ENCODE measurements at places on chromosomes 2 and 18.

DNA sequence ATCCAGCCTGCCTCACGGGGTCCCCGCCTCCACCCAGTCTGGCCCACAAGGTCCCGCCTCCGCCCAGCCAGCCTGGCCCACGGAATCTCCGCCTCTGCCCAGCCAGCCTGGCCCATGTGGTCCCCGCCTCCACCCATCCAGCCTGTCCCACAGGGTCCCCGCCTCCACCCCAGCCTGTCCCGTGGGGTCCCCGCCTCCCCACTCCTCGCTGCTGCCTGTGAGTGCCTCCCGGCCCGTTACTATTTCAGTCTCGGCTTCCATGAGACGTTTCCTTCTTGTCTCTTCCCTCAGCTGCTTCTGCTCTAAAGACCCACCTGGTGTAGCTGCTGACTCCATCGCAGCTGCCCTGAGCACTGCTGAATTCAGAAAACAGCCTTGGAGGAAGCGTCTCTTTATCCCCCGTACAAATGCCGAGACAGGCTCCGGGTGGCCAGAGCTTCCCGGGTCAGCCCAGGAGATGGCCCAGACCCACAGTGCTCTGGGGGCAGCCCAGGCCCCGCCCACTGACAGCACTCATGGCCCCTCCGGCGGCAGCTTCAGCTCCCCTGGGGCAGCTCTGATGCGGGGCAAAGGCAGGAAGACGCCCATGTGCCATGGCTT, 69.8 kb downstream of the NFATC1 start:
- no peak for DNase-seq

- DNase-seq: no peak
Observed at GRCh38 chr2:239459606-239460005, 58.8 kb upstream of the HDAC4 start.

GRCh38 chr2:12728221-12728777, 11.6 kb downstream of the TRIB2 start:
- no peak for DNase-seq

DNA sequence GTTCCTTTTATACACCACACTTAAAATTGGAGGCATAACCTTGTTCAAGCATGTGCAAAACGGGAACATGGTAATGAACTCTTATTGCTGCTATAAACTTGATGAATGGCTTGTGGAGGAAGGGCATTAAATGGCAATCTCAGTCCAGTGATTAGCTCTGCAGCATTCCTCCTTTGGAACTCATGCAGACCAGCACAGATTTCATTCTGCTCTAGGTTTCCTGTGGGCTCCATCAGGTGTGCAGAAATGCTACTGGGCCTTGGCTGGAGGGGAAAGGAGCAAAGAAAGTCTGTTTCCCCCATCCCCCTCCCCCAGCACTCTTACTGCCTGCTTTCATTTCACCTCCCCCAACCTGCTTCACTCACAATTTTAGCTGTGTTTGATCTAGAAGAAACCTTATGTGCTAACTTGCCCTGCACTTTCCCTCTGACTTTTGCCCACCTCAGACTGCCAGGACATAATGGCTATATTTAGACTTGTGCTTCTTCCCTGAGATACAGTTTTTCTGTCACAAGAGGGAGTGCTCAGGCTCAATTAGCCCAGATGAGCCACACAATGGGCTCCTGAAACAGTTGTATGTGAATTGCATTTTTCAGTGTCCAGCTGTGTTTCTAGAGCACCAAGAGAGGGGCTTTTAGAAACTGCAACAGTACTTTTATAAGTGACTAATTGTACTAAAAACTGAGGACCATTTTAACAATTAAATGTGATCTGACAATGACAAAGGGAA, 109.8 kb downstream of the FSHR start:
- no peak for DNase-seq

DNA sequence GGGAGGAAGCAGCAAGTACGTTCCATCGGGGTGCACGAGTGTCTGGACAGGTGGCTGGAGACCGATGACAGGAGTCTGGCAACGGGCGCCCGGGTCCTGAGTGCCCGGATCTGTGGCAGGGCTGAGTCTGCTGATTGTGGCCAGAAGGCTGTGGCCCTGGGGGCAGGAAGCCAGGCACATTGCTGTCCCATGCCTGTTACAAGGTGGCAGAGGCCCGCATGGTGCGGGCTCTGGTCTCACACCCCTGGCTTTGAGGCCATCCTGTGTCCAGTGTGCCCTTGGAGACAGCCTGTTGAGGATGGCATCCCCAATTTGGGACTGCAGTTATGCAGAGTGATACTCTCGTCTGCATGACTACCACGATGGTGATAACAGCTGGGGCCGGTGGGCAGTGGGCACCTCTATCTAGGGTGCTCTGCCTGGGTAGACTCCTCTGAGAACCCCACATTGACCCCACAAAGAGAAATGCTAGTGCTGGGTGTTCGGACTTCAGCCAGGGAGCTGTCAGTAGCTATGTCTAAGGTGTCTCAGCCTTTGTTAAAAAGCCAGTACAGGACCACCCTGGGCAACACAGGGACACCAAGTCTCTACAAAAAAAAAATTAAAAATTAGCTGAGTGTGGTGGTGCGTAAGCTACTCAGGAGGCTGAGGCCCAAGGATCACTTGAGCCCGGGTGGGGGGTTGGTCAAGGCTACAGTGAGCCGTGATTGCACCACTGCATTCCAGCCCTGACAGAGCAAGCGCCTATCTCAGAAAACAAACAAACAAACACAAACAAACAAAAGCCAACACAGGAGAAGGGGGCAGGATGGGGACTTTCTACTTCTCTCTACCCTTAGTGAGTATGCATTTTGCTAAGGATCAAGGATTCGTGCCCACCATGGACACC, 88.3 kb downstream of the RHOB start:
- no peak for DNase-seq

- no peak for DNase-seq
Observed at GRCh38 chr2:216596236-216596979, 36.8 kb upstream of the IGFBP2 start.

DNA sequence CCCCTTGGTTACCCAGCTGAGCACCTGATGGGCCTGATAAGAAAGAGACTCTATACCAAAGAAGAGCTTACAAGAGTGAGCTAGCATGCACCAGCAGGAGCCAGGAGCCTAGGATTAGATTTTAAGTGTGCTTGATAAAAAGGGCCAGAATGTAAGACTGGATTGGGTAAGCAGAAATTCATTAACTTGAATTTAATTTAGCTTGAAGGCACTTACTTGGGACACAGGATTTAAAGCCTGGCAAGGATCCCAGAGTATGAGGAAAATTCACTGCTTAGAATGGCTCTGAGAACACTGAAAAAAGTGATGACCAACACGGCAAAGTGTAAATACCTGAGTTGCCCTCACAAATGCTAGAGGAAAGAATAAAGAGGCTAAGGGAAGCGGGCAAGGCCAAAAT, 91.3 kb upstream of the RBBP8 start:
- DNase-seq: no peak

All from activated naive CD4-positive, alpha-beta T cell (primary cell).